ENCODE measurements at places on chromosomes 5 and 9. TPM values are rescaled to one million over a fixed set of nuclear protein-coding genes. Genes with fewer than 3 reads are reported as not detected.

The SCGB3A2 gene
- polyA plus RNA-seq, result not detected

The CER1 gene
- not detected for polyA plus RNA-seq

The WNT8A gene
- polyA plus RNA-seq, result not detected

The TRPM3 gene
- polyA plus RNA-seq, result not detected

The CCL28 gene
- polyA plus RNA-seq, result 7.5 TPM

The ST8SIA4 gene
- polyA plus RNA-seq, result 17.5 TPM

The PCDHGA4 gene
- not detected for polyA plus RNA-seq

The ADGRD2 gene
- polyA plus RNA-seq, result not detected

The NRARP gene
- polyA plus RNA-seq, result not detected

The PCA3 gene
- not detected for polyA plus RNA-seq

The EQTN gene
- polyA plus RNA-seq, result not detected

The LCN9 gene
- polyA plus RNA-seq, result not detected

The SGCD gene
- 0.14 TPM for polyA plus RNA-seq

The PCDHA6 gene
- not detected for polyA plus RNA-seq

The GNAQ gene
- 7.5 TPM for polyA plus RNA-seq

The TMEM252 gene
- not detected for polyA plus RNA-seq

The ADAMTSL1 gene
- not detected for polyA plus RNA-seq

The IL17B gene
- polyA plus RNA-seq, result not detected

The LECT2 gene
- polyA plus RNA-seq, result not detected

The GPR21 gene
- polyA plus RNA-seq, result not detected

The NR5A1 gene
- not detected for polyA plus RNA-seq

The PLCXD3 gene
- not detected for polyA plus RNA-seq

The AUH gene
- 12.8 TPM for polyA plus RNA-seq

The ADAMTS2 gene
- polyA plus RNA-seq, result not detected

The IFNA2 gene
- polyA plus RNA-seq, result not detected

The HACD4 gene
- 8.3 TPM for polyA plus RNA-seq

The PPP3R2 gene
- not detected for polyA plus RNA-seq

The WNK2 gene
- polyA plus RNA-seq, result not detected

The B4GALT1 gene
- 41.6 TPM for polyA plus RNA-seq

The PCDHB10 gene
- polyA plus RNA-seq, result not detected

The CCL21 gene
- polyA plus RNA-seq, result not detected

The CDH9 gene
- not detected for polyA plus RNA-seq

The GARIN3 gene
- polyA plus RNA-seq, result not detected

The FBP2 gene
- polyA plus RNA-seq, result not detected

The DIPK1B gene
- not detected for polyA plus RNA-seq

The CDX1 gene
- not detected for polyA plus RNA-seq
